ENCODE measurements at places on chromosomes 12 and 14.

DNA sequence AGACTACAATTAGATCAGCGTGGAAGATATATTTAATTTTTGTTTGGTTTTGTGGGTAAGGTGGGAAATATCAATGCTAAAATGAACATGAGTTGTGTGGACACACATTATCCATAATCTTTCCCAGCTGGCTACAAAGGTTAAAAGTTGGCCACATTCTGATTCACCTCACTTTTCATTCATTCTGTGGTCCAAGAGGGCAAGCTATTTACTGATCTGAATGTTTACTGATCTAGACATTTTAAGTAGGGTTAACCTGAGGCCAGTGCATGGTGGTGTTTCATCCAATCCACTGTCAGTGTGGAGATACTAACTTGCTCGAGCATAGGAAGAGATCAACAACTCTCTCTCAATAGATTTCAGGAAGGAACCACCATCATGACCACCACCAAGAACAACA, 71.6 kb downstream of the DCAF5 start:
- no peak for DNase-seq

GRCh38 chr14:76917158-76917596, 91.0 kb downstream of the LRRC74A start:
- DNase-seq, result no peak

- DNase-seq, result no peak
Measured at GRCh38 chr12:119075222-119075787, 94.0 kb downstream of the SRRM4 start.

DNA sequence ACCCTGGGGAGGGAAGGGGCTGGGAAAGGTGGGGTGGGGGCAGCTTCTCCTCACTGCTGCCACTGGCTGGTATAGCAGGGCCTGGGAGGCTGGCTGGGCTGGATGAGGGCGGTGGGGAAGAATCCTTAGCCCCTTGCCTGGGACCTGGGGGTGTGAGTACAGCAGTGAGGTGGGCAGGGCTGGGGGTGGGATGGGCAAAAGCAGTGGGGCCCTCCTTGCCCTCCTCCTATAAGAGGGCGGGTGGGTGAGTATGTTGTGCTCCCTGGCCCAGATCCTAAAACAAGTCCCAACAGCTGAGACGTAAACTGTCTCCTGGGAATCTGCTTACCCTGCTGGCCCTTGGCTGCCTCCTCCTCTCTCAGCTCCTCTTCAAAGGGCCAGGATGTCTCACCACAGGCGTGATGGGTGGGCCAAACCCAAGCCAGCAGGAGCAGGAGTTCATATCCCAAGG, 2.2 kb downstream of the NCKAP5L start:
- DNase-seq, result no peak

- no peak for DNase-seq
Measured at GRCh38 chr12:124044809-124045321, 71.8 kb downstream of the ZNF664 start.

DNA sequence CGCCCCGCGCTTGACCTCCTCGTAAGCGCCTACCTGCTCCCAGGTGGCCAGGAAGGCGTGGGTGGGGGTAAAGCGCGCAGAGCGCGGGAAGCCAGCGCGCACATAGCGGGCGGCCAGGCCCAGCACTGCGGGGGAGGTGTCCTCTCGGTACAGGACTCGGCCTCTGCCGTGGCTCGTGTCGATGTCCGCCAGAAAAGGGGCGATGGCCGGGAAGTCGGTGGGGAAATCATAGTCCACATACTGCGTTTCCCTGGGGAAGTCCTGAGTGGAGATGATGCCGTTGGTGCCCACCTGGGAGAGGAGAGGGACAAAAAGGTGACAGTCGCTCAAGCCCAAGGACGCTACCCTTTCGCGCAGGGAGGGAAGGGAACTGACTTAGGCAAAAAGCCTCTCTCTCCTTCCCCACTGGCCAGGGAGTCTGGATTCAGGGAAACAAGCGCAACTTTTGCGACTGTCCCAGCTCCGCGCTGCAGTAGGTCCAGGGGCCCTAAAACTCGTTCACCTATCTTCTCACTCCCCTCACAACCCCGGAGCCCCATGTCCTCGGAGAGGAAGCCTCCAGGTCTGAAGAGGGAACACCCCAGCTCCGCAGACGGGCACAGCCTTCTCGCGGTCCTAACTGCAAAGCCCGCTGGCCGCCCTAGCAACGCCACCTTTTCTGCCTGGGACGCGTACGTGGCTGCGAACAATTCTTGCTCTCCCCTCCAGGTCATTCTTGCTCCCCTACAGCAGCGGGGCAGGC, 815 bp downstream of the NID2 start:
- DNase-seq, result no peak

- no peak for DNase-seq
Measured at GRCh38 chr12:128810182-128811127, 13.3 kb downstream of the SLC15A4 start.

Data from stimulated activated CD8-positive, alpha-beta memory T cell treated with anti-CD3 and anti-CD28 coated beads, Interleukin-12 subunit alpha, Interleukin-12 subunit beta, amount 100 ng/mL, for 1 hour (primary cell).